ENCODE measurements at places on chromosomes 13 and 19. TPM values are rescaled to one million over a fixed set of nuclear protein-coding genes. Genes with fewer than 3 reads are reported as not detected.

- no peak overlapping the region for H3K27ac ChIP-seq
- no peaks in the 10 kb centered on the region for H3K36me3 ChIP-seq
- DNase-seq, result peak; percentile 56
- peaks cover 16% of the 10 kb centered on the region for H3K27me3 ChIP-seq
Measured at GRCh38 chr13:44191504-44192171, 182.0 kb upstream of the SERP2 start.

DNA sequence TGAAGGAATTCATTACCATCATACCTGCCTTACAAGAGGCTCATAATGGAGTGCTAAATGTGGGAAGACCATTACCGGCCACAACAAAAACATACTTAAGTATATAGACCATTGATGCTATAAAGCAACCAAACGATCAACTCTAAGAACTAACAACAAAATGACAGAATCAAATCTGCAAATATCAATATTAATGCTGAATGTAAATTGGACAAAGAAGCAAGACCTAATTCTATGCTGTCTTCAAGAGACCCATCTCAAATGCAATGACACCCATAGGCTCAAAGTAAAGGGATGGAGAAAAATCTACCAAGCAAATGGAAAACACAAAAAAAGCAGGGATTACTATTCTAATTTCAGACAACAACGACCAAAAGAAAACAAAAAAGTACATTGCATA is 52.3 kb upstream of the GPC6 start:
- H3K36me3 ChIP-seq, result no peaks in the 10 kb centered on the region
- H3K4me1 ChIP-seq, result no peaks in the 10 kb centered on the region
- H3K27ac ChIP-seq, result no peak overlapping the region
- H3K4me3 ChIP-seq, result no peak overlapping the region
- DNase-seq, result no peak

DNA sequence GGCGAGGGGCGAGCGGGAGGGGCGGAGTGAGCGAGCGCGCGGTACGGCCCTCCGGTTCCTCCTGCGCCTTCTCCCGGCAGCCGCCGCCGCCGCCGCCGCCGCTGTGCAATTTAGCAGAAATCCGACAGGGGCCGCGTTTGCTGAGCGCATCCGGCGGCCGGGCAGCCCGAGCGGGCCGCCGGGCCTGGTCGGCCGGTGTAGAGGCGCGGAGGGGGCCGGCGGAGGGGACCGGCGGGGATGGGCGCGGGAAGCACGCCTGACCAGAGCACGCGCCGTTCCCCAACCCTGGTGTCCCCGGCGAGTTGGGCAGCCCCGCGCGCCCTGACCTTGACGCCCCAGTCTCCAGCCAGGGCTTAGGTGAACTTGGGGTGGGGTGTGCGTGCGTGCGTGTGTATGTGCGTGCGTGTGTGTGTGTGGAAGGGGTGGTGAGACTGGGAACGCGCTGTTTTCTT is 144.5 kb upstream of the ZNF536 start:
- peak overlapping the region; percentile 73 for H3K4me3 ChIP-seq
- H3K27ac ChIP-seq, result no peak overlapping the region
- H3K27me3 ChIP-seq, result peaks cover 64% of the 10 kb centered on the region
- peaks cover 20% of the 10 kb centered on the region for H3K4me1 ChIP-seq

ELSPBP1 gene
- total RNA-seq, result not detected

ADAT3 gene
- 5.7 TPM for total RNA-seq
